Activated CD4-positive, alpha-beta T cell treated with anti-CD3 and anti-CD28 coated beads for 48 hours (primary cell): ENCODE measurements at places on chromosomes 2 and 18.

- no peak for DNase-seq
Measured at GRCh38 chr2:104969564-104969963, 68.3 kb upstream of the MRPS9 start.

DNA sequence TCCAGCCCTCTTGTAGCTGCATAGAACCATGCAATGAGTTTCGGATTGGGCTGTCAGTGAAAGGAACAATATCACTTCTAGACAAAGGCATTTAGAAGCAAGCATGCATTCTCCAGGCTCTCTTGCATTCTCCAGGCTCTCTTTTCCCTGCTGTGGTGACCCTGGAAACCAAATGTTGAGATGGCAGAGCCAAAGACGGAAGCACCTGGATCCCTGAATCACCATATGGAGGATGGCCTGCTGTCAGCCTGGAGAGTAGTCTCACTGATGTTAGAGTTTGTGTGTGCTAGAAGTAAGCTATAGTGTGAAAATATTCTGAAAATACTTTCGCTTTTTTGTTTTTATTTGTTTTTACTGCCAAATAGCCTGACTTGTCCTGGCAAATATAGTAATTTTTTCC lies 203.9 kb downstream of the C1D start:
- no peak for DNase-seq

- no peak for DNase-seq
Measured at GRCh38 chr2:223230352-223230751, 178.4 kb downstream of the KCNE4 start.

- DNase-seq: no peak
Measured at GRCh38 chr2:105645938-105646773, 98.6 kb upstream of the NCK2 start.

GRCh38 chr2:38626326-38627035 lies 23.8 kb upstream of the HNRNPLL start:
- DNase-seq: no peak

GRCh38 chr2:7706791-7707190 lies 789.6 kb downstream of the RNF144A start:
- no peak for DNase-seq

- no peak for DNase-seq
Measured at GRCh38 chr2:5290900-5291546, 401.2 kb upstream of the SOX11 start.

GRCh38 chr2:146246736-146247523 lies 1597.9 kb upstream of the ACVR2A start:
- DNase-seq: no peak

GRCh38 chr2:72914206-72914559 lies 3.1 kb upstream of the EMX1 start:
- no peak for DNase-seq

GRCh38 chr2:15579641-15580040 lies 12.0 kb upstream of the DDX1 start:
- DNase-seq: no peak

- no peak for DNase-seq
Measured at GRCh38 chr2:241550616-241551580, 7.6 kb upstream of the BOK start.

GRCh38 chr2:239433777-239434403 lies 33.1 kb upstream of the HDAC4 start:
- DNase-seq: peak; percentile 36

DNA sequence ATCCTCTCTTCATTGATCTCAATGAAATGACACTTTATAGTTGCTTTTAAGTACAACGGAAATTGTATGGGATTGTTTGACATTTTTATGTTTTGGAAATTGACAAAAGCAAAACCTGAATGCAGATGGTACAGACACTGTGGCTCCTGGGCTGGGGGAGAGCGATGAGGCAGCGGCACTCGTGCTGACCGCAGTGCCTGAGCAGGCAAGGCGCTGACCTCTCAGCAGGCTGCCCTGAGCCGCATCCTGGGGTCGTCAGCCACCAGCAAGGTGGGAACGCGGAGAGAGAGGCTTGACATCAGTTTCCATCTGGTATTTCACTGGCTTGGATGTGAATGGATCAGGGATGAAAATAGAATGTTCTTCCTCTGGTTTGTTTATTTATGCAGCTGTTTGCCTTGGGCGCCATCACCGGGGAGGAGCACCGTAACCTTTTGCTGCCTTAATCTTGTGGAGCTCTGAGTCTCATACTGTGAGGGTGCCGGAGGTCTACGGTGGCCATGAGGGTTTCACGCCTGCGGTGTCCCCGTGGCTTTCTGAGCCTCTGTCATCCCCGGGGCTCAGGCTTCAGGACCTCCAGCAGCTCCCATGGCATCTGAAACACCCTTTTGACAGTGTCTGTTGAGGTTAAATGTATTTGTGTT lies 94.8 kb upstream of the TPO start:
- no peak for DNase-seq

GRCh38 chr2:174802459-174802858 lies 38.2 kb upstream of the CHRNA1 start:
- DNase-seq: no peak

- DNase-seq: no peak
Measured at GRCh38 chr2:174112073-174112472, 136.3 kb downstream of the OLA1 start.

DNA sequence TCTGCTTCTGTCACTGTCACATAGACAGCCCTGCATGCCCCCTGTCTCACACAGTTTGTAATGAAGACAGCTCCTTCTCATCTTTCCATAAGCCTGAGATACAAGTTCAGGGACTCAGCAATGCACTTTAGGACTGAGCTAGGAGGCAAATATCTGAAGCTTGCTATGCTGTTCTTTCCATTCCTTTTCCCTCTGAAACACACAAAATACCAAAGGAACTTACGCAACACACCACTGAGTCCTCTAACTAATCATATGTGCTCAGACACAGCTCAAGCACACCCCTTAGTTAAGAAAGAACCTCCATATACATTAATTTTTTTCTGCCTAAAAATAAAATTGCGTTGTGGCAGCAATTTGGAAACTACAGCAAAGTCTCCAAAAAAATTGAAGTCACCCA lies 17.9 kb downstream of the SERPINB8 start:
- DNase-seq: no peak

- no peak for DNase-seq
Measured at GRCh38 chr18:13511961-13512577, 214.3 kb downstream of the FAM210A start.

GRCh38 chr2:152559008-152559407 lies 158.3 kb downstream of the PRPF40A start:
- DNase-seq: no peak

DNA sequence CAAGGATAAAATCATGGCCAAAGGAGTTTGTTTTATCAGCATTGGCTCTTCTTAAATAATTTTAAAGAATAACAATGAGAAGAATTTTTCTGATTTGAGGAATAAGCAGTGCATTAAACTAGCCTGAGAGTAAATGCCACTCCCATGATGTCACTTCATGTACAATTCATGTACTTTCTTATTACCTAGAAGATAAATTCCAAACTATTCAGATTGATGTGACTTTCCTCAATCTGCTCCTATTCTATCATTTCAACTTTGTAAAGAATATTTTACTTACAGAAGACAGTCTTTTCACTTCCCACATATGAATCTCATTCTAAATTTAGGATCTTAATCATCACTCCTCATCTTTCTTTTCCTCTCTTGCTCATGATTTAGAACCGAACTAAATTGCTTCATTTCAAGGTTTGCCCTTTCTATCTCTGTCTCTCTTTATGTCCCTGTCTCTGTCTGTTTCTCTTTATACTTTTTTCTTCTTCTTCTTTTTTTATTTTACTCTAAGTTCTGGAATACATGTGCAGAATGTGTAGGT lies 1142.0 kb upstream of the PIK3C3 start:
- DNase-seq: no peak

- DNase-seq: no peak
Measured at GRCh38 chr2:11458753-11459152, 7.2 kb downstream of the E2F6 start.

DNA sequence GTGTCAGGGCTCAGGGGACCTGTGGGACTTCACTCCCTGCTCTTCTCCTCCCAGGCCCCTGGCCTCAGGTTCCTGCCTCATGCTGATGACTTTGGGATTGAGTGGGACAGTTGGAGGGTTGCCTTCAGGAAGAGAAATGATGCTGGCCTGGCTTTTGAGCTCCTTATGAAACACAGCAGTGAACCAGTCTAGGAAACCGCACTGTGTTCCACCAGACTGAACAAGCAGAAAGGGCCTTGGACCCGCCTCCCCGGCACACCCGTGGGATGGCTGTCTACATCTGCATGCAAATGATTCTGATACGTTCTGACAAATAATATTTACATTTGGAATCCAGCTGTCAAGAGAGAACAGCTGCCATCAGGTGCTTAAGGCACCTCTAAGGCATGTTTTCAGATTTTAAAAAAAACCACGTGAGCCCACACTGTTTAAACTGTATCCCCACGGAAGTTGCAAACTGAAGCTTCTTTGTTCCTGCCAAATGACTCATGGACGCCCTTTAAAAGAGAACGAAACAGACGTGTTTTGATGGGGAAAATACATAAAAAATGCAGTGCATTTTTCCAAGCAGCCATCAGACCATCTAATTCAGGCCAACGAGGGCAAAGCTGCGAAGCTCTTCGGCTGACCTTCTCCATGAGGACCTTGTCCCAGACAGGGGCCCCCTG lies 27.6 kb upstream of the ASAP2 start:
- no peak for DNase-seq

- no peak for DNase-seq
Measured at GRCh38 chr2:20428717-20429490, 18.0 kb upstream of the RHOB start.

DNA sequence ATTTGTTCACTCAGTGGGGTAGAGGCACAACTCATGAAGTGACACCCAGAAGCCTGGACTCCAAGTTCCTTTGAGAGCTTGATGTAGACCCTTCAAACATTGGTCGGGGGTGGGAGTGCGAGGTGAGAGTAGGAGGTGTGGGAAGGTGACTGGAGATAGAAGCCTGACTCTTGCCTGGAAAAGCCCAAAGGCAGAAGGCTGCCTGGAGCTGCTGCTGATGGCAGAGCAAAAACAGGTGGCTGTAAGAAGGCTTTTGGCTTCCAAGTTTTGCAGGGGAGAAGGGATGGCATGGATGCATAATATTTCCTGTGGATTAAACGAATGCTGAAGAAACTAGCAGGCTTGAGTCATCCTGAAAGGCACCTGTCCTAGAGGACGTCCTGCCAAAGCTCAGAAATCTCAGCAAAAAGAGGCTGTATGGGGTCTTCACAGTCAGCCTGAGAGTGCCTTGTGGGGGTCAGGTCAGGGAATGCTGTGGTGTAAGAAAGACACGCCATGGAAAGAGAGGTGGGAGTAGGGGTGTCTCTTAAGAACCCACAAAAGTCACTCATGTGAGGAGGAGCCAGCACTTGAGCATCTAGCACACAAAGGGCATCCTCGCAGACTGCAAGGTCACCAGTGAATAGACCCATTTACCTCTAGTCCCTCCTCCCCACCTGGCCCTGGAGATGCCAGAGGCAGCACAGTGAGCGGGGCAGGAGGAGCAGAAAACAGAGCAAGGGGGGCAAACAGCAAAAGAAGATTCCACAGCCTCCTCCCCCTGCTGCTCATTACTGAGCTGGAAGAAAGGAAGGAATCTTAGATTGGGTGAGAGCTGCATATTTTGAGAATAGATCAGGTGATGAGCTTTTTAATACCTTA lies 37.5 kb downstream of the FASTKD2 start:
- no peak for DNase-seq

- no peak for DNase-seq
Measured at GRCh38 chr2:102678442-102678841, 59.1 kb downstream of the SLC9A2 start.

- DNase-seq: no peak
Measured at GRCh38 chr2:70938586-70938950, 2.9 kb downstream of the ATP6V1B1 start.

DNA sequence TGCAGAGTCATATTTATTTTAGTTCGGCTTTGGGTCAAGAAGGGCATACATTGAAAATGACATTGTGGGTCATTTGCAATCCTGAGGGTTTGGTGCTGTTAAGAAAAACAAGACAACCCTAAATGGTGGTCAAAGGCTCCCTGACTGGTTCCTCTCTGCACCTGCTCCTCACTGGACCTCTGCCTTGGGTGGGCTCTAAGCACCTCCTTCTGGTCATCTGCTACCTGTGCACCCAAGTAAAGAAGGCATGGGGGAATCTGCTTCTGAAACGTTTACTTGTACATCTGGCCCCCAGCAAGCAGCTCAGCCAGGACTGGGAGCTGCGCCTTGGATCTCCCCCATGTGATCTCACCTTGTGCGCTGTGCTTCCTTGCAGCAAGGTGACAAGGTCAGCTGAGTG lies 55.2 kb upstream of the MAL start:
- DNase-seq: no peak

- DNase-seq: no peak
Measured at GRCh38 chr2:11542275-11542819, 8.5 kb downstream of the GREB1 start.

- no peak for DNase-seq
Measured at GRCh38 chr2:99911736-99912135, 230.7 kb downstream of the AFF3 start.

DNA sequence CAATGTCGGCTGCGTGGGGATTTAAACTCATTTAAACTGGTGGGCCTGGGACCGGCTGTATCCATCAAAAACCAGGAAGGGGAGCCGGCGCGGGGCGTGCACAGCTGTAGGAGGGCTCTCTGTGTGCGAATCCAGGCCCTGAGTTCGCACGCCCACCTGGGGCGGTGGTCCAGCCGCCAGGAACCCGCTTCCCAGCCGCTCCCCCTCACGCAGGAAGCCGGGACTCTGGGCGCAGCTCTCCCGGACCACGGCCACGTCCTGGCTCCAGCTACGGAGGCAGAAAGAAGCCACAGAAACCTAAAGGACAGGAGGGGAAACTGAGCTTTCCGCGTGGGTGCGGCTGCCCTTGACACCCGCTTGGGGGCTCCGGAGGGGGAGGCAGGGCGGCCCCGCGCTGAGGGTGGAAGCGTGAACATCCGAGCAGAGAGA lies 80.6 kb downstream of the GFPT1 start:
- DNase-seq: no peak

DNA sequence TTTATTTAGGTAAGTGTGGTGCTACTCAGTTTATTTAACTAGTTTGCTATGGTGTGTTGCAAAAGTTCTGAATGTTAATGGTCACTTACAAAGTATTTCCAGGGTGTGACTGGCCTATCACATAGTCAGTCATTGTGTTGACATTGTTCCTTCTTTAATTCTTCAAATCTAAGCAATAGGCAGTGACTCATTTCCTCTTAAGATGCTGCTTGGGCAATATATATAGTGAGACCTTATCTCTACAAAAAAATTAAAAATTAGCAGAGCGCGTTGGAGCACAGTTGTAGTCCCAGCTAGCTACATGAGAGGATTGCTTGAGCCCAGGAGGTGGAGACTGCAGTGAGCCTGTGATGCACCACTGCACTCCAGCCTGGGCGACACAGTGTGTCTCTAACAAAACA lies 5.8 kb upstream of the CCDC88A start:
- DNase-seq: no peak
